Midbrain (tissue), 1 donor: ENCODE measurements at places on chromosomes 5 and 9.

DNA sequence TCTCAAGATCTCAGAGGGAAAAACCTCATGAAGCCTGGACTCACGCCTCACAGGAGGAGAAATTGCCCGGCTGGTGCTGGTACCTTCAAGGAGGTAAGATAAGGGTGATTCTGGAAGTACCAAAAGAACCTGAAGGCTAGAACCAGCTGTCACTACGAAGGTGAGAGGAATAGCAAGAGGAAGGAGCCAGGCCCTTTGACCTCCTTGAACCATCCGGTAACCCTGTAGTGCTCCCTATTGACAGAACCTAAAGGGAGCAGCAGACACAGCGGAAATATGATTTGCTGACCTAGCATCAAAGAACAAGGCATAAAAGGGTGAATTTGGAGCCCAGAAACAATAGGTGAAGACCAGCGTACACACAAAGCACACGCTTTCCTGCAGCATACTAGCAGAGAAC, 92.2 kb downstream of the DOCK8 start:
- no peak for DNase-seq

DNA sequence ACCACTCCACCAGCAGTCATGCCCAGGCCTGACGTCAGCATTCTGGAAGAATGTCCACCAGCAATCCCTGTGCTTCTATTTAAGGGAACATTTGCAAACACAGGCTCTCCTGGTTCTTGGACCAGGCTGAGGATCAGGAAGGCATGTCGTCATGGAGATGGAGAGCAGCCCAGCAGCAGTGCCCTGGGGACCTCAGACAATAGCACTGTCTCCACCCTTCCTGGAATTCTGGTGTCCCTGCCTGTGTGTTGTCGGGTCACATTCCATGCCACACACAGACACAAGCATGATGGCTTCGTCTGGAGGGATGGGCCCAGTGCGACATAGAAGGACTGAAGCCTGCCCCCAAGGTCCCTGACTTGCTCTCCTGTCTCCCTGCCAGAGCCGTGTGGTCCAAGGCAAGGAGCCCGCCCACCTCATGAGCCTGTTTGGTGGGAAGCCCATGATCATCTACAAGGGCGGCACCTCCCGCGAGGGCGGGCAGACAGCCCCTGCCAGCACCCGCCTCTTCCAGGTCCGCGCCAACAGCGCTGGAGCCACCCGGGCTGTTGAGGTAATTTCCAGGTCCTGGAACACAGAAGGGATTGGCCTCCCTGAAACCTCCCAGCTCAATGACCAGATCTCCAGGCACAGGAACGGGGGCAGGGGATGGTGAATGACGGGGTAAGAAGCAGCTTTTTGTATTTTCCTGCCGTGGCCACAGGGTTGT, 43.8 kb downstream of the STOM start:
- DNase-seq, result peak; percentile 52

DNA sequence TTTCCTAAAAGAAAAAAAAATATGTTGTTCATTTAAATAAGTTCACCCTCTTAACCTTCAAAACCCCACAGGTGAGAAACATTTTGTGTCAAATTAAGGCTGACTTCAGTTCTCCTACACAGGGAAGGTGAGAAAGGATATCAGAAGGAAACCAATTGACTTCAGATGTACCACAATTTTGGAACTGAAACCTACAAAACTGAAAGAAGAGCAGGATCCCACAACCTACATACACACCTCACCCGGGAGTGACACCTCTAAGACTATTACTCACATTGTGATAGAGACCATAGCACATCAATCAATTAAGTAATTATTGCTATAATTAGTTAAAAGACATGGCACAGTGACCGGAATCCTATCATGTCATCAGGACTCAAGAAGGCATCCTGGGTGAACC, 47.0 kb downstream of the RASEF start:
- no peak for DNase-seq

- no peak for DNase-seq
These were observed 9.3 kb downstream of the TPPP start for GRCh38 chr5:683551-684481.

DNA sequence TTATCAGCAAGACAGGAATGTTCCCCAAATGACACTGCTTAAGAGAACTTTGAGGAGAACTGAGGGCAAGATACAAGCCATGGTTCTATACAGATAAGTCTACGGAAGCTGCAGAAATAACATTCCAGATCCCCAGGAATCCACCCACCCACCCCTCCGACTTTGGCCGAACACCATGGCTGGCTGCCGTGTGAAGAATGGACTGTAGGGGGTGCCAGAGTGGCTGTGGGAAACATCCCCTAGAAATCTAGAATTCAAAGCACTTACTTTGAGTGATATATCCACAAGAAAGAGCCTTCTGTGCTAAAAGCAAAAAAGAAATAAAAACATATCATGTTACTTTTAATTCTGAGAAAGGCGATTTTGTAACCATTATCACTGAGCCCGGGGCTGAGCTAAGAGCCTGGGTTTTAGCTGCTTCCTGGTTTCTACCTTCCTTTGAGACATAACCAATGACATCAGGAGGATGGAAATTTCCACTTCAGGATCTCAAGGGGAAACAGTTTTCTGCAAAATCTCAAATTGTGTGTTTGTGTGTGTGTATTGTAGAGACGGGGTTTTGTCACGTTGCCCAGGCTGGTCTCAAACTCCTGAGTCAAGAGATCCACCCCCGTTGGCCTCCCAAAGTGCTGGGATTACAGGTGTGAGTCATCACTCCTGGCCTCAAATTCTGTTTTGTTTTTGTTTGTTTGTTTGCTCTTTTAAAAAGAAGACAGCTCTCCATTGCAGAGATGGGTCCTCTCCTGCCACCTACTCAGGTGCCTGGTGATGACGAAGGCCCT, 36.4 kb downstream of the GGTA1 start:
- DNase-seq, result peak; percentile 32

DNA sequence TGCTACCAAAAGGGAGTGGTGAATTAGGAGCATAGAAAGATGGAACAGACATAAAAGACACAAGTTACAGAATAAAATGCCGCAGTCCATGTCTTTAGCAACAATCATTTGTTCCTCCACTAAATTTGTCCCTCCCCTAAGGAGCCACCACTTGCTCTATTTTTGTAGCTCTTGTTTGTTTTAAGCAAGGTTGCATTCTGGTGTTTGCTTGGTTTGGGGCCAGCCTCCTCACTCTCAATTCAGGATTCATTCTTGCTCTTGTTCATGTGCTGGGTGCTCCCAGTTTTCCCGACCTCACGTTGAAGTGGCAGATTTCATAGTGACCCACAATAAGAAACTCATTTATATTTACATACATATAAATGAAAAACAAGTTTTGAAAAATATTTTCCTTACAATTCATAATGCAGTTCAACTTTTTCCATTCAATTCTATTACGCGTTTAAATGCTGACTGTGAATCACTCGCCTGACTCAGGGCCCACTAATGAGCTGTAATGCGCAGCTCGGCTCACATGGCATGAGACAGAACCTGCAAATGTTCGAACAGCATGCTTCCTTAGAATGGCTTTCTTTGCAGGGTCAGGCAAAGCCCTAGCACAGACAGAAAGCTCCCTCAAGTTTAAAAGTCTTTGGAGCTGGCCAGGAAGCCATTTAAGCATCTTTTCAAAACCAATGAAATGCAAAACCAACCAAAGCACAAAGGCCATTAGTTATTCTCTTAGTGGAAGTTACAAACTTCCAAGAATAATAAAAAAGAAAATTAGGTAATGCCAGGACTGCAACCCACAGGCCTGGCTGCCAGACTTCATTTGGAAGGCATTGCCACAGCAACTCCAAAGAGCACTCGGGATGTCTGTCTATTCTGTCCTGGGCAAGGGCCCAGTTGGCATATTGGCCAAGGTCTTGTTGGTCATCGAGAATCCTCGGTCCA, 41.7 kb downstream of the RETREG1 start:
- peak; percentile 85 for DNase-seq

DNA sequence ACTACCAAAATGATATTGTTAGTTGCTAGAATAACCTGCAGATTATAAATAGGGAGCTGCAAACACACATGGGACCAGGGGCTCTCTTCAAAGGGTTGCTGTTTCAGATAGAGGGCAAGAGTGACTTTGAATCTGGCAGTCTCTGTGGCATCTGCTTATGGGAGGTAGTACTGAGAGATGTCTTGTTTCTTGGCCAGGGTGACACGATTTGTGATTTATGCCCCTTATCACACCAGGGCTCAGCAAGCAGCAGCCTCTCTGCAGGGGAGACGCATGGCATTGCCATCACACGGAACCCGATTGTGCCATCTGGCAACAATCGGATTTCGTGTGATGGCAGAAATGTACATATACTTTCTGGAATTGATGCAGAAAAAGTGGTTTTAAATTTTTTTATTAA, 615.6 kb downstream of the ZNF608 start:
- no peak for DNase-seq

- no peak for DNase-seq
These were observed 24.3 kb upstream of the KCNV2 start for GRCh38 chr9:2693056-2693455.

- no peak for DNase-seq
These were observed 81.2 kb downstream of the MTAP start for GRCh38 chr9:21883642-21884041.

GRCh38 chr9:133653638-133654037, 17.5 kb downstream of the DBH start:
- DNase-seq, result no peak

GRCh38 chr5:101047181-101047580, 144.1 kb upstream of the ST8SIA4 start:
- DNase-seq, result no peak

DNA sequence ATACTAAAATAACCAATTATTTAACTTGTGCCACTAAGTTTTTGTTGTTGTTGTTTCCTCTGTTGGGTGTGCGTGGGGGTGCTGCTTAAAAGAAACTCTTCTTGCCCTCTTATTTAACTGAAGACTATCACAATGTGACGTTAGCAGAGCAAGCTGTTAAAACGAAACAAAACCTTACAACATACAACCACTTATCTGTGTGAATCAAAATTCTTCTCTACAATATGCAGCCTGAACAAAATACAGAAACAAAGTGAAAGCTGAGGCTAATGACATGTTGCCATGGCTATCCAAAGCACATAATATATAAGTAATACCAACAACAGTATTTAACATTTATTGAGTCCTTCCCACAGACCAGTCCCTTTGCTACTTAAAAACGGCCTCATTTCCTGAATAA, 291.0 kb downstream of the FBXL17 start:
- DNase-seq, result no peak

DNA sequence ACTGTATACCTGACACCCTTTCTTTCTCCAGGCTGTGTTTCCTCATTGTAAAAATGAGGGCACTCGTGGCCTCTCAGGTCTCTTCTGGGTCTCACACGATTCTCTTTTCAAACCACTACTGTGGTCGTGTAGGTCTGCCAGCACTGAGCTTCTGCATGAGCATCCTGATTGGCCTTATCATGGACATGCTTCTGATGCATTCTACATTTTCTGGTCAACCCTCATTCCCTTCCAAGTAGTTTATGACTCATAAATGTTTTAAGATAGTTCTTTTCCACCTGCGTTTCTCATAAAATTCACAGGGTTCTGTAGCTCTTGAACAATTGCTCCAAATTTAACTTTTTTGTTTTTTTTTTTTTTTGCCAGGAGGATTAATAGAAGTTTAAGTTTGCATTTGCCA, 294.8 kb downstream of the KCTD16 start:
- DNase-seq, result no peak

GRCh38 chr9:135369412-135369990, 110.1 kb upstream of the PPP1R26 start:
- DNase-seq, result no peak

DNA sequence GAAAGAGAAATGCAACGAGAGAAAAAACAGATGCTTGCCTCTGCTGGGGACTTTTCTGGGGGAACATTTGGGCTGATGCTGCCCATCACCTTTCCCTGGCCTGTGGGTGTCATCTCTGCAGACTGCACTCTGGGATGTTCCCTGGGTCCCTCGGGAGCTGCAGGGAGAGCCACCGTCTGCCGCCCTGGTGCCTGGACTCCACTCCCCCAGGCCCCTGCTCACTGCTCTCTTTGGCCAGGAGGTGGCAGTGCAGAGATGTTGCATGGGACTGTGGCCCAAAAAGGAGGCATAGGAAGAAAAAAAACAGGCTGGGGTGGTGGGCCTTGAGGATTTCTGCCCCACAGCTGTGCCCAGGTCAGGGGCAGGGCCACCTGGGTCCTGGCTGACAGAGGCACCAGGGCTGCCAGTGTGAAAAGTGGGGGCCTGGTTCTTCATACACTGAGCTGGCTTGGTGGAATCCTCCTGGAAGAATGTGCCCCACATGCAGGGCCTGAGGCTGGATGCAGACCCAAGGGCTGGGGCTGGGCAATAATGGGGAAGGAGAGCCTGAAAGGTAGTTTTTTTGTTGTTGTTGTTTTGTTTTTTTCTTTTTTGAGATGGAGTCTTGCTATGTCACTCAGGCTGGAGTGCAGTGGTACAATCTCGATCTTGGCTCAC, 353.6 kb downstream of the SLIT3 start:
- DNase-seq, result no peak

DNA sequence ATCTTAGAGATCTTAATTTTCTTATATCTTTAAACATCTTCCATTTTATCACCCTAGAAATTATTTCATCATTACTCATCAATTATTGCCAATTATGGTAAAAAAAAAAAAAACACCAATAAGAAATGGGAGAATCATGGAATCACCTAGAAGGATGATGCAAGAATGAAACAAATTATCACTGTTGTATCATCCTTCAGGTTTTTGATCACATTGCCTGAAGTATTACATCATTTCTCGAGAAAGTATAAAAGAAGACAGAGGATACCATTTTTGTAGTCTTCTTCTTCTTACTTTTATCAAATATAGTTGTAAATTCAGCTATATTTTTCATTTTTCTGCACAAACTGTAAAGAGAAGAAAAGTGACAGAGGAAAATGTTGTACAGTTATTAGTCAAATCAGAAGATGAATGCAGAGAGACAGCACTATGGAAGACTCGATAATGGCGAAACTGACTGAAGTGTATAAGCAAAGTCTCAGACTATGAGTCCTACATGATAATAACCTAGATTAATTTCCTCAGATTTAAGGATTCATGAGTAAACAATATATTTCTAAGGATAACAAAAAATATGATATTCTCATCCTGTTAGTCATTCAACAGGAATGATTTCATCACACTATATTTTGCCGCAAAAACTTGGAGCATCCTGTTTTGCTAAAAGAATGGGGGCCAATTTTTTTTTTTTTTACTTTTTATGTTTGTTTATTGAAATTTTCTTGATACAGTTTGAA, 5.9 kb upstream of the STC2 start:
- DNase-seq, result no peak

DNA sequence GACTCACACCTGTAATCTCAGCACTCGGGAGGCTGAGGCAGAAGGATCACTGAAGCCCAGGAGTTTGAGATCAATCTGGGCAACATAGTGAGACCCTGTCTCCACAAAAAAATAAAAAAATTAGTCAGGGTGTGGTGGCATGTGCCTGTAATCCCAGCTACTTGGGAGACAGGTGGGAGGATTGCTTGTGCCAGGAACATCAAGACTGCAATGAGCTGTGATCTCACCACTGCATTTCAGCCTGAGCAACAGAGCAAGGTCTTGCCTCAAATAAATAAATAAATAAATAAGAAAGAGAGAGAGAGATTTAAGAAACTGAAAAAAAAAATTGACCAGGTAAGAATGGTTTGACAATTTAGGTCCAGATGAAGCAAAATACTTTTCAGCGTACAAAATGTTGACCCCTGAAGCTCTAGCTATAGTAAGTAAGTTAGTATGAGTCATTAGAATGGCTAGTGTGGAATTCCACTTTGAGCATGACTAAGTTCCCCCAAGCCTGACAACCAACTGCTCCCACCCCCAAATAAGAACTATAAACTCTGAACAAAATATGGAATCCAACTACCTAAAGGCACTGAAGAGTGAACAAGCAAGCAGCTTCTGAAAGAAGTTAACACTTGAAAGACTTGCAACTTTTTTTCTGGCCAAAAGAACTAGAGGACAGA, 217.8 kb upstream of the TLE4 start:
- DNase-seq, result no peak
